GM04504 (cell line): ENCODE measurements at places on chromosomes 3 and 15.

DNA sequence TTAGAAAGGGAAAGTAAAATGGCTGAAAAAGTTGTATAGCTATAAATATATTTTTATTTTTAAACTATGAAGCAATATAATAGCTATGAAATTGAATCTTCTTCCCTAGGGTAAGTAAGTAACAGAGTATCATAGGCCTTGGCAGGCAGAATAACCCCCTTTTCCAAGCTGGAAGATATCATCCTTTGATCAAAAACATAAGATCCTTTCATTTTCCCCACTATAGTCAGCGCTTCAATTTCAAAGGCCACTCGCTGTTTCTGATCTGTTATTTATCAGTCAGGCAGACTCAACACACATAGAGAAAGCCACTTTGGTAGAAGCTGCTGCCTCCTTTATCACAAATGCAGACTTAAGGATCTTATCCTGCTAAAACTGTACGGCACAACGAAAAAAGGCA, 74.0 kb upstream of the UBE2E2 start:
- no peak for DNase-seq

GRCh38 chr3:49610666-49611280, 56.5 kb downstream of the BSN start:
- no peak for DNase-seq

DNA sequence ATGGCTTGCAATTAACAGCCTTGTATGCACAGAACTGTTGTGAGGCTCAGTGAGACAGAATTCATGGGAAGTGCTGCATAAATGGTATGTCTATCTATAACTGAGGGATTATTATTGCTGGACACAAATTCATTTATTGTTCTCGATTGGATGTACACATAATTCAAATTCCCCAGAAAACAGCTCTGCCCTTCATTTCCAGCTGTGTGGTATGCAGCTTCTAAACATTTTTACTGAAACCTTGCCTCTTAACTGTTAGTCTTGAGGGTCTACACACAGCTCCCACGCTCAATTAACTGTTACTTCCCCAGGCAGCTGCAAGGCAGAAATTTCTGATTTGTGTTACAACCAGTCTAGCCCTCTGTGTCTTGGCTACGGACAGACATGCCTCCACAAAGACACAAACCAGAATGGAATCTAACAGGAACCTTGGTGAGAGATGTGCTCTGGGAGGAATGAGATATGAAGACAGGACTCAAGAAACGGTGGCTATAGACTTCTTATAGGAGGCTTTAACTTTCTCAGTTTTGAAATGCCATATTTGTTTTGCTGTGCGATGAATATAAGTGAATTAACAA, 139.7 kb upstream of the TBL1XR1 start:
- no peak for DNase-seq

- DNase-seq: no peak
Observed at GRCh38 chr3:44981220-44981619, 5.2 kb downstream of the EXOSC7 start.
